ENCODE measurements at places on chromosomes 7 and 10.

DNA sequence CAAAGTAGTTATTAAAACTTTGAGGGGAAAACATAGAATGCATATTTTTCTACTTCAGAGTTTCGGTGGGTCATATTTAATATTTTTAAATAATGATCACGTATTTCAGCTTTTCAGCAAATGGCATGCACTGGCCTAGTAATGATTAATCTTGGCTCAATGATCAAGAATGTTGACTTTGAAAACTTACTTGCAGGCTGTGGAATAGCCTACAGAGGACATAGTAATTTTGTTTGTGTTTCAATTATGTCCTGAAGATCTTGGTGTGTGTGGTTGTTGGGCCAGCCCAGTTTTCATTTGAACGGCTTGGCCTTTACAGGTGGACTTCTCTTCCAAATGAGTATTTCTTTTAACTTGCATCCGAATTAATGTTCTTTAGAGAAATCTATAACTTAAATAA, 35.1 kb downstream of the ADD3 start:
- DNase-seq = no peak

DNA sequence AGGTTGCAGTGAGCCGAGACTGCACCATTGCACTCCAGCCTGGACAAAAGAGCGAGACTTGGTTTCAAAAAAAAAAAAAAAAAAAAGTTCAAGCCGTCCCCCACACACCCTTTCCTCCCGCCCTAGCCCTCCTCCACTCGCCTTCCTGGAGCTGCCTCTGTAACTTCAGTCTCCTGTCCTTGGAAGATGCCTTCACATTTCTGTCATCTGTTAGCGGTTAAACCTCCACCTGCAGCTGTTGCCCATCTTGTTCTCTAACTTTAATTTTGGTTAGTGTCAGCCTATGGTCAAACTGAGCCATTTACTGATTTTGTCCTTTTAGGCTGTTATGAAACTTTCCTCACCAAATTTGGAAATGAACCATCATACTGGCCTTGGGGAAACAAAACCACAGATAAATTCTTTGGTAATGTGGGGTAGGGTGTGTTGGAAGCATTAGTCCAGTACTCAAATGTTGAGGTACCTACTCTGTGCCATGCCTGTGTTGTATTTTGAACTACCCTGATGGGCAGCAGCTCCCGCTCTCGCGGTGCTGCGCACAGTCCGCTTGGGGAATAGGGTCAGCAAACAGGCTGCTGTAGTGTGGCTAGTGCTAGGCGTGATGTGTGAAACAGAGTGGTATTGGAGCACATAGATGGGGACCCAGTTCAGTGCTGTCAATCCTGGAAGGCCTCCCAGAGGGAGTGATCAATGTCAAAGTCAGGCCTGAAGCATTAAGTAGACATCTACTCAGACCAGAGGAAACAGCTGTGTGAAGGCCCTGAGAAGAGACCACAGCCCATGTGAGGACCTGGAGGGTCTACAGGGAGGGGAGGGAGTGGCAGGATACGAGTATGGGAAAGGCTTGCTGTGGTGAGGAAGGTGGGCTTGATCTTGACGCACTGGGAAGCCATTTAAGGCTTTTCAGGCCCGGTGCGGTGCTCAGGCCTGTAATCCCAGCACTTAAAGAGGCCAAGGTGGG, 26.9 kb downstream of the SFXN4 start:
- no peak for DNase-seq

- peak; percentile 74 for DNase-seq
Observed at GRCh38 chr7:102432442-102433218, 745 bp upstream of the ORAI2 start.

GRCh38 chr7:151452680-151453325, 12.9 kb upstream of the CRYGN start:
- no peak for DNase-seq

GRCh38 chr7:28155964-28156363, 24.6 kb downstream of the JAZF1 start:
- no peak for DNase-seq

DNA sequence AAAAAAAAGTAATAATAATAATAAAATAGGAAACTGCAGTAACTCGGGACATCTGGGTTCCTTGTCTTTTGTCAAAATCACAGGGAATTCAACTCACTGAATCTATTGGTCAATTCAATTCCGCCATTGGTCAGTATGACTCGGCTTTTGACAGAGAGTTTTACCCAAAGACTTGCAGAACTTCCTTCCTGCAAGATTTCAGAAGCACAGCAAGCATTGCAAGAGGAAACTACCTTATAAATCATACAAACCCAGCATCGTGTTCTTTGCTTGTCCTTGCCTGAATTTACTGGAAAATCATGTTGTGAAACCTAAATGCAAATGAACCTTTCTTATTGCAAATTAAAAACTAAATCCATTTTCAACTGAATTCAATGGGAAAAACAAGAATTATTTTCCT, 15.5 kb downstream of the KLF6 start:
- no peak for DNase-seq

DNA sequence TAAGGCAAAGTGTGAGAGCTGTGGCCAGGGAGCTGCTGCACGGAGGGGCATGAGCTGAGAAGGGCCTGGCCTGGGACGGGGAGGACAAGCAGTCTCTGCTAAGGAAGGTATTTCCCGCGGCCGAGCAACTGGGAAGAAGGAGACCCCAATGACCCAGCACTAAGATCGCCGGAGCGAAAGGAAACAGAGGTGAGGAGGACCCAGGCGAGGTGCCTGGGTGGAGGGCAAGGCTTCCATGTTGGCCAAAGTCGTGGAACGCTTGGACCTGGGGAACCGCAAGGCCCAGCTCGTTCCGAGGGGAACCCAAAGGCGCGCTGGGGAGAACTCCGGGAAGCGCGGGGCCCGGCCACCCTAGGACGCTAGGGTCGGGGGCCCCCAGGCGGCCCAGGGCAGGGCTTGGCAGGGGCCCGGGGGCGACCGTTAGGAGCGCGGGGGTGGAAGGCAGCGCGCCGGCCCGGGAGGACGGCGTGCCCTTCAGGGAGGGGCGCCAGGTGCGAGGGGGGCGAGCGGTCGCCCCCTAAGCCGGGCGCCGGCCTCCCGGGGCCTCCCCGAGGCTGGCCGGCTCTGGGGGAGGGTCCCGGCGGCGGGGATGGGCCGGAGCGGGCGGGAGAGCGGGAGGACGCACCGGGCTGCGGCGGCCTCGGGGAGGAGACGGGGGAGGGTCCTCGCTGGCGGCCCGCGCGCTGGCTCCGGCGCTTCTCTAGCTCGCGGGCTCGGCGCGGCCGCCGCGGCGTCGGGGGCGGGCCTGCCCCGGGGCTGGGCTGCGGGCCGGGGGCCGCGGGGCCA, 545 bp downstream of the GIGYF1 start:
- DNase-seq = no peak

DNA sequence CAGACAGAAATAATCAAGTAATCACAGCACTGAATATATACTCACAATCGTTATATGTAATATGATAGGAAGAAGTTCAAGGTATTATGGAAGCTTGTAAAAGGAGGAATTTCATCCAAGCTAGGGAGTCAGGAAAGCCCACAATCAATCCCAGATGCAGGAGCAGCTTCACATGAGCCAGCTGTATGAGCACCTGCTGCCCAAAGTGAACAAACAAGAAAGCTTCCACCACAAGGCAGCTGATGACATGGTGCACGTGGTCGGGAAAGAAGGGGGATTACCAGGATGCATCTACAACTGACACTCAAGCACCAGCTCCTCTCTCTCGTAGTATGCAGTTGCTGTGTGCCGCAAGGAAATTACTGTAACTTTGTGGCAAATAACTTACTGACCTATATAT, 225.2 kb downstream of the XPNPEP1 start:
- no peak for DNase-seq

DNA sequence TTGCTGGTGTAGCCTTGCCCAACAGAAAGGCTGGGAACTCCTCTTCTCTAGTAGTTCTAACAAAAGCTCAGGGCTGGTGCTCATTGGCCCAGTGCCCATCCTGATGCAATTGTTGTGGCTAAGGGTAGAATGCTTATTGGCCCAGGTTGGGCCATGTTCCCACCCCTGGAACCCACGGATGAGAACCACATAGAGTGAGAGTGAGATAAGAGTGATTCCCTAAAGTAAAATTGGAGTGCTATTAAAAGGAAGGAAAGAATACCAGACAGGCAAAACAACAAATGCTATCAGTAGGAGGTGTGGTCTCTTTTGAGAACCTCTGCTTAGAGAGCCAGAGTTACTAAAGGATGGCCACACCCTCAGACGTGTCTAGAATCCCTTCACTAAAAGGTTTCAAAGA, 49.2 kb downstream of the LGI1 start:
- no peak for DNase-seq

- DNase-seq = no peak
Observed at GRCh38 chr7:83852136-83852535, 203.2 kb upstream of the SEMA3E start.

DNA sequence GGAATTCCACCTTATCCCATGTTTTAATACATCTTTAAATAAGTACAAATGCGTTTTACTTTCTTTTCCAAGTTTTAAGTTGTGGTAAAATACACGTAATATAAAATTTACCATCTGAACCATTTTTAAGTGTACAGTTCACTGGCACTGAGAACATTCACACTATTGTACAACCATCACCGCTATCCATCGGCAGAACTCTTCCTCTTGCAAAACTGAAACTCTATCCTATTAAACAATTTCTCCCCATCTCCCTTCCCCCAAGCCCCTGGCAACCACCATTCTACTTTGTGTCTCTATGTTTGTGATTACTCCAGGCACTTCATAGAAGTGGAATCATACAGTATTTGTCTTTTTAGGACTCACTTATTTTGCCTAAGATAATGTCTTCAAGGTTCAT, 33.8 kb downstream of the HIP1 start:
- DNase-seq = no peak

DNA sequence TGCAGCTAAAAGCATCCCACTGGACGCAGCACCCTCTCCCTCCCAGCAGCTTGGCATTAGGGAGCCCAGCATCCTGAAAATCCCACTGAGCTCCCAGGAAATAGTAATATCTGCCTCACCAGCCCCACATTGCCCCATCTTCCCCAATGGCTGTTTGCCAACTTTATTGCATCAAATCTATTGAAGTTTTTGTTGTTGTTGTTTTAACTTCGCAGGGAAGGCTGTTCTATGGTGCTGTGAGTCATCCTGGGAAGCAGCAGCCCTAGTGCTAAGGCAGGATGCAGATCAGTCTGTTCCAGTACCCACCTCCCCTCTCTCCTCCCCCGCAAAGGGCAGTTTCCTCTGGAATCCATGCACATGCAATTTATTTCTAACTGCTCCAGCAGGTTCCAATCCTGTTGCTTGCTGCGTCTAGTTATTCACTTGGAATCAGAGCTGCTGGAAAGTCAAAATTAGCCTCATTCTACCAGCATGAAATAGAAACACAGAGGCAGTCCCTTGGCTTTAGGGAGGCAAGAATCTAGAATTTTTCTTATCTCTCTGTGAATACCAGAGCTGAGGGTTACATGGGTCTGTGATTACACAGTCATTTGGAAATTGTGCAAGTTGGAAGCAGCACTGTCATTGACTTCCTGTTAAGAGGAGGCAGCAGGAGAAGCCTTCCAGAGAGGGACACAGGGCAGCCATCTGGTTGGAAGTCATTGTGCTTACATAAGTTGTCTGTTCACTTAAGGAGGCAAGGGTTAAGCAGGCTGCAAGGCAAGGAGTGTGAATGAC, 115.9 kb upstream of the CACUL1 start:
- no peak for DNase-seq

DNA sequence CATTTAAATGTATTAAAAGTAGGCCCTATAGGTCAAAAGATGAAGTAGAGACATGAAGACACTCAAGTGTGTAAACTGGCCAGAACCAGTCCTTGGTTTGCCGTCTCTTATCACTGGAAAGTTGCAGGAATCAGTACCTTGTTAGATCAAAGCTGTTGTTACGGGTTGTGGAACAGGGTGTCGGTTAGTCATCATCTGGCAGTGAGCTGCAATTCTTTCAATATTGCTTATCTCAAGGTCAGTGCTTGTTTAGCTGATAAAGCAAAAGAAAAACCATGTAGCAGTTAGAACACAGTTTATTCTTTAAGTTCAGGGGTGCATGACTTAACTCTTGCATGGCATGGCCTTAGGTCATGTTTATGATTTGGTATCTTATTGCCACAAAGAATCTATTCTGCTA, 10.0 kb upstream of the SLC13A1 start:
- DNase-seq = no peak

GRCh38 chr10:121911421-121911697, 16.5 kb downstream of the ATE1 start:
- DNase-seq = no peak

DNA sequence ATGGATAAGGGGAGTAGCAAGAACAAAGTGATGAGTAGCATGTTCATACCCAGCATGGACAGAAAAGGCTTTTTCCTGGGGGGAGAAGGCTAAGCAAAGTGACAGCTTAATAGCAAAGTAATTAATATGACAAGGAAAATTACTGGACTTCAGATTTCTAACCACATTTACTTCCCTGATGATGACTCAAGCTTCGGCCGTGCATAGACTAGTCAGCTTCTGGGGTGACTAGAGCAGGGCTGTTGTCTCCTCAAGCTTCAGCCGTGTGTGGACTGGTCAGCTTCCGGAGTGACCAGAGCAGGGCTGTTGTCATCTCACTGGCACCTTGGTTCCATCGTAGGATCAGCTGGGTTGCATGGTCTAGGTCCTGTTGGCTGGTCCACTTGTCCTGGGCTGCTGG, 2.1 kb upstream of the ZNF117 start:
- no peak for DNase-seq

- DNase-seq = no peak
Observed at GRCh38 chr7:6147627-6148026, 116.5 kb downstream of the ANKRD61 start.

GRCh38 chr7:140239653-140239935, 62.8 kb upstream of the KDM7A start:
- peak; percentile 40 for DNase-seq

- DNase-seq = no peak
Observed at GRCh38 chr10:27145937-27146336, 8.2 kb downstream of the YME1L1 start.

DNA sequence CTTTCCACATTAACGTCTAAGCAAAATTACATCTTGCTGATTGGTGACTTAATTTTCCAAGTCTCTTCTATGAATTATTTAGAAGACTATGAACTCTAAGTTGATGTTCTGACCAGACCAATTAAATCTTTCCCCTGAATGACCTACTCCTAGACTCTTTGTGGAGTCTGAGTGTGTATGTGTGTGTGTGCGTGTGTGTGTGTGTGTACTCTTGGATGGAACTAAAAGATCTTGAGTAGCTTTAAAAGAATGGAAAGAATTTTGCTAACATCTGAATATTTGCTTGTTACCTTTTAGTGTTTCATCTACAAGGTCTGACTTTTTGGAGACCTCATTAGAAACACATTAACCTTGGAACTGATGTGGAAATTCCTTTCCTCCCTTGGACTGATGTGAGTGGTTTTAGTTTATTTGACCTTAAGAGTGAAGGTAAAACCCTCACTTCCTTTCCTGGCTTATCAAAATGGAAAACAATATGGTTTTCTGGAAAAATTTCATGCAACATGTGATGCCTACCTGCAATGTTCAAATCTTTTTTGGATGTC, 257.1 kb downstream of the GATA3 start:
- no peak for DNase-seq

GRCh38 chr10:130352291-130352645, 216.1 kb downstream of the GLRX3 start:
- DNase-seq = no peak

DNA sequence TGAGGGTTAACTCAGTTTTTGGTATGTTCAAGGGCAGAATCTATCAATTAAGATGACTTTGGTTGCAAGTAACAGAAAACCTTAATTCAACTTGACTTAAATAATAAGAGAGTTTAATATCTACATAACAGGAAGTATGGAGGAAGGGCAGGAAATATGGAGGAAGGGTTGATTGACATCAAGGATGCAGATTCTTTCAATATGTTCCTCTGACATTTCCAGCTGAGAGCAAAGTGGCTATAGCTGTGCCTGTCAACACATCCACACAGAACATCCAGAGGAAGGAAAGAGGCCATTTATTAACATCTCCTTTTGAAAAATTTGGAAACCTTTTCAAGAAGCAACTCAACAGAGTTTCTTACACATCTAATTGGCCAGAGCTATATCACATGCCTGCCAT, 19.4 kb upstream of the RALA start:
- DNase-seq = no peak

Measured in RPMI8226 (cell line).